ENCODE measurements at places on chromosomes 5 and 9. TPM values are rescaled to one million over a fixed set of nuclear protein-coding genes. Genes with fewer than 3 reads are reported as not detected.

The ARL14EPL gene
- not detected for total RNA-seq

The SLC45A2 gene
- total RNA-seq: not detected

GRCh38 chr5:172478256-172478655 is 23.9 kb upstream of the SH3PXD2B start:
- no peak for DNase-seq

DNA sequence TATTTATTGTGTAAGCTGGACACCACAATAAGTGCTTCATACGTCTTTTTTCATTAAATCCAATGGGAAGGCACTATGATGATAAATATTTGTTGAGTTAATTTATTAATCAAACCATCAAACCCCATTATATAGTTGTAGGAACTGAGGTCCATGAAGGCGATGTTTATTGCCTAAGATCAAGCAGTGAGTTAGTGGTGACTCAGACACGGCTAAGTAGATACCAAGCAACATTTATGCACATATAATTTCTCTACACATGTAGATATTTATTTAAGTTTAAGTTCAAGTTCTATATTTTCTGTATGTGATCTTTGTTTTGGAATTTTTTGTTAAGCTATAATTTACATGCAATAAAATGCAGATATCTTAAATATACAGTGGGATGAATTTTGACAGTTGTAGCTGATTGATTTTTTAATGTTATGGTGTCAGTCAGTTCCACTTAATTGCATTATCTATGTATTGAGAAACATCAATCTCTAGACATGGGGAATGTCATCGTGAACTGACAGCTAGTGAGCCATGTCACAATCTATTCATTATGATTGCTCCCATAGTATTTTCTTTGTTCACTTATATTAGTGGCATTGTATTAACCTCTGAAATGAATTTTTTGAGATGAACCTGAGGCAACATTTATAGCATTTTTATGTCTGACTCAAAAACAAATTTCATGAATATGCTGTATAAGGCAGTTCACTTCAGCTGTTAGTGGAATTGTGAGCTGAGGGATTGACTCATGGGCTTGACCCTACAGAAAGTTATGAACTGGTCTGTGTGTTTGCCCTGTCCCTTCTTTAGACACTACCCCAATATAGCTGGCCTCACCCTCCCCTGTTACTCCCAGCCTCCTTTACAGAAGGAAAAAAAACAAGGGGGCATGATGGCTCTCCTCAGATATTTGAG is 11.9 kb upstream of the GARNL3 start:
- DNase-seq: no peak

DNA sequence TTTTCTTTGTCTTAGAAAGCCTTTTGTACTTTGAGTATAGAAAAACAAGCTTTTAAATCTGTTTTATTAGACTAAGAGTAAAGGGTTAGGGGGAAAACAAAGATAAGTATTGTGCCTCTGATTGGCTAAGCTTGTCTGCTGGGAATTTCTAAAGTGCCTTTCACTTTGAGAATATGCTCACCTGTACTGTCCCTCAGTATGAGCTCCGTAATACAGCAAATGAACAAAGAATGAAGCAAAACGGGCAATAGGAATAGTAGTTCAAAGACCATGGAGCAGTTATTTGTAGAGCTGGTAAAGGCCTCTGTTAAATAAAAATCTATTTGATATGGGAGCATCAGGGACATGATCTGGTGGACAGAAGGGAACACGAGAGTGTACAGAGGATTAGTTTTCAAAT is 277.8 kb downstream of the MAST4 start:
- no peak for DNase-seq

- DNase-seq: no peak
These were observed 46.2 kb downstream of the IL31RA start for GRCh38 chr5:55897206-55897894.

- peak; percentile 75 for DNase-seq
These were observed 19.2 kb upstream of the CD180 start for GRCh38 chr5:67215519-67216471.

DNA sequence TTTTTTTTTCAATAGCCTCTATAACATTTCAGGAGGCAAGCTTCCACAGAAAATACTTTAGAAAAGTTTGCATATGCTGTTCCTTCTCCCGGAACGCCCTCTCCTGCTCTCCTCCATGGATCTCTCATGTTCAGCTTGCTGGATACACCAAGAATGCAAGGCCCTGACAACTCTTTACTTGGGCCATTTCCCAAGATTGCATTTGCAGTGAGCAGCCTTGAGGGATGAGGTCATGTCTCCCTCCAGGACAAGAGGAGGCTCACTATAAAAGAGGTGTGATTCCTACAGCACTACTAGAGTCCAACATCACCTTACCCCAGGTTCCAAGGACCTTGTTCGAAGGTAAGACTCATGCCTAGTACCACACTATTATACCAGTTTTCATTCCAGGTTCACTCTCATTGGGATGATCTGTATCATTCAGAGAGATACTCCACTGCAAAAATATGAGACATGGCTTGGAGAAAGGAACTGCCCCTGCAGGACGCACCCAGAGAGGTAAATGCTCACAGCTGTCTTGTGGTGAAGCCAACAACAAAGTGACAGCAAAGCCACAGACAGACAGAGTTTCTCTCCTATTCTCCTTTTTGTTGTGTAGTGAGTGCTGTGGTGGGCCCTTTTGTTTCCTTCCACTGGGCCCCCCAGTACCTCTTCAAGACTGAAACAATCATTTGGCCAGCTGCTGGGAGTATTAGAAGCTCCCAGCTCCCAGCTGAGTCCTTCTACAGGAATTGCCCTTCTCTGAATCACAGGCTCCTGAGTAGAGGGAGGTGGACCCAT is 151.7 kb upstream of the ZNF366 start:
- no peak for DNase-seq

DNA sequence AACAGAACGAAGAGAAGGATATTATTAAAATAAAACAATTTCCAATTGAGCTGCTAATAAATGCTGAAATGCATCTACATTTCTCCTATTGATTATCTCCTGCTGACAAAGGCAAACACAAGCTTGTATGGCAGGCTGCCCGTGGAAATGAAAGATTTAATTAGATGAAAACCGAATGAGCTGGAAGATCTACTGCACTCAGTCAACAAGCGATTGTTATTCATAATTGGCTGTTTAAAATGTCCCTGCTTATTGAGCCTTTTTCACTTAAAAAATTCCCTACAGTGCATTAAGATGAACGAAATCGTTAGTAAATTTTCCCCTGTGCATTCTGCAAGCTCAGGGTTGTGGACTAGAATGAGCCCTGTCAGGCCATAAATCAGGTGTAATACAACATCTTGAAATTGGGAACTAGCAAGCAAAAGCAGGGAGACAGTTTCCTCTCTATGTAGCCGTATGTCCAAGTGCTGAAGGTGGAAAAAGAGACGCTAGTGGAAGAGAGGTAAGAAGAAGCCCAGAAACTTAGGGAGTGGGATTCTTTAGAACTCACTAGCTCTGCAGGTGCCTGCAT is 28.5 kb upstream of the KIF4B start:
- DNase-seq: no peak
